ENCODE measurements at places on chromosomes 1 and 21. TPM values are rescaled to one million over a fixed set of nuclear protein-coding genes. Genes with fewer than 3 reads are reported as not detected.
A peak's percentile ranks its signal among the peaks of the same experiment; 100 is the strongest.

DNA sequence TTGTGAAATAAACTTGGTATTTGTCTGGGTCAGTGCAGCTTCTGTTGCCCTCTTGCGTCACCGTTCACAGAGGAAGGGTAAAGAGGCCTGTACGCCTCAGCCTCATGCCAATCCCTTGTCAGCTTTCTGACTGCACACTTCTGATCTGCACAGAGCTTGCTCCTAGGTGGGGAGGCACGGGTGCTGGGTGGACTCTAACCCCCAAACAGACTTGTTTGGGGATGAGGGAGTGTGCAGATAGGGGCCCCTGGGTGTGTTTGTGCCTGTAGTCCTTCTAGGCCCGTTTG lies 803 bp upstream of the B4GALT2 start:
- no peak for DNase-seq

Gene SLAMF7
- not detected for total RNA-seq

- DNase-seq, result peak; percentile 73
Measured at GRCh38 chr1:23394684-23395083, 25.0 kb upstream of the ZNF436 start.

Gene XCL1
- total RNA-seq, result not detected

DNA sequence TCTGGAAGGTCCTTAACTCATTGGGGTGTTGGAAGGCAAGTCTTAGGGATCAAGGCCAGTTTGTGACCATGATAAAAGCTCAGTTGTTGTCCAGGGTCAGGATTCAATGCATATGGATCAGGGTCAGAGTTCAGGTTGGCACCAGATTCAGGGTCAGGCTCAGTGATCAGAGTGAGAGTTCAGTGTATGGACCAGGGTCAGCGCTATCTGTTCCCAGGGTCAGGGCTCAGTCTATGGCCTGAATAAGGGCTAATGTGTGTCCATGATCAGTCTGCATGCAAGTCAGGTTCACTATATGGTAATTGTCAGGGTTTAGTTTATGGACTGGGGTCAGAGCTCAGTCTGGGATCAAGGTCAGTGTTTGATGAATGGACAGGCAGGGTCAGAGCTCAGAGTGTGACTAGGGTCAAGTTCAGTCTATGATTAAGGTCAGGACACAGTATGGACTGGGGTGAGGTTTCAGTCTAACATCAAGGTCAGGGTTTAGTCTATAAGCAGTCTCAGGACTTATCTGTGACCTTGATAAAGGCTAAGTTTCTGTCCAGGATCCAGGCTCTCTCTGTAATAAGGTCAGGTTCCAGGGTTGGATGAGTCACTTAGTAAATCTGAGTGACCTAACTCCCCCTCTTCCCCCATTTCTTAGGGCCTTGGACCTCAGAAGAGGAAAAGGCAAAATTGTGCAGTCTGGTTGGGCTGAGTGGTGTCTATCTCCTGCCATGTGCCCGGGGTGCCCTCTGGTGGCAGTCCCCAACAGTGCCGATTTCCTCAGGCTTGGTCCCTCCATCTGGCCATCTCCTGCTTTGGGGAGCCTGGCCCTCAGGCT lies 23.8 kb downstream of the KNCN start:
- DNase-seq, result peak; percentile 71

DNA sequence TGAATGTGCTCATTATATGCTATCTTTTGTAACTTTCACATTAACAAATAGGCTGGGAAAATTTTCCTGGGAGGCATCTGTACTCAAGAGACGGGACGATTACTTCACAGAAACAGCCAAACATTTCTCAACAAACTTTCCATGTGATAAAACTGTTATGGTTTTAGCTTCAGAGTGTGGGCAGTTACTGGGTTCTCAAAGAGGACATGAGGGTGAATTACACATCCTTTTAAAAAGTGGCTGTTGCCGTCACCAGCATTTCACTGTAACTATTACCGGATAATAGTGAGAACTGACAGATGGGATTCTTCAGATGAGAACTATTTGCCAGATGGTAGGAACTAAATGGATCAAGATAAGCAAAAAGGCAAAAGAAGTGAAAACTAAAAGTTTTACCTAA lies 109.1 kb downstream of the APP start:
- no peak for DNase-seq

- no peak for DNase-seq
Measured at GRCh38 chr1:41366455-41367287, 5.4 kb downstream of the FOXO6 start.

DNA sequence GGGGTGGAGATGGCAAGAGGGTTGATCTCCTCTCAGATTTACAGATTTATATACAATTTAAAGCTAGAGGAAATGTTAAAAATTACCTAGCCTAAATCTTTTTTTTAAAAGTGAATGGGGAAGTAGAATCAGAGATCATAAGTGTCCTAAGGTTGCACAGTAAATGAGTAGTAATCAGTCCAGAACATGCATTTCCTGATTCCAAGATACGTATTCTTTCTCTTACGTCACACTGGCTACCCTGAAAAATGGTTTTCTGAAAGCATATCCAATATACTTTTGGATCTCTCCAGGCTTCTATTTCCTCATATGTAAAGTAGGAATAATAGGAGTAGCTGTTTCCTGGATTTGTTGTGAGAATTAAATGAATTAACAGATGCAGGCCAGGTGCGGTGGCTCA lies 11.7 kb downstream of the GADD45A start:
- DNase-seq, result no peak

GRCh38 chr1:160863061-160863773 lies 530 bp upstream of the CD244 start:
- no peak for DNase-seq

DNA sequence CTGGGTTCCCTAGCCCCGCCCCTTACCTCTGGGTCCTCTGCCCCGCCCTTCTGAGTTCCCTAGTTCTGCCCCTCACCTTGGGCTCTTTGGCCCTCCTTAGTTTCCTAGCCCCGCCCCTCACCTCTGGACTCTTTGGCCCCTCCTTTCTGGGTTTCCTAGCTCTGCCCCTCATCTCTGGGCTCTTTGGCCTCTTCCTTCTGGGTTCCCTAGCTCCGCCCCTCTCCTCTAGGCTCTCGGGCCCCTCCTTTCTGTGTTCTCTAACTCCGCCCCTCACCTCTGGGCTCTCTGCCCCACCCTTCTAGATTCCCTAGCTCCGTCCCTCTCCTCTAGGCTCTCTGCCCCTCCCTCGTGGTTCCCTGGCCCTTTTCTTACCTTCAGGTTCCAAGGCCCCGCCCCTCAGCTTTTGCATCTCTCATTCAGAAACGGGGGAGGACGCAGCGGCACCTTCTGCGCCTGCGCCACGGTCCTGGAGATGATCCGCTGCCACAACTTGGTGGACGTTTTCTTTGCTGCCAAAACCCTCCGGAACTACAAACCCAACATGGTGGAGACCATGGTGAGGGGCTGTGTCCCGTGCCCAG lies 88.5 kb downstream of the PTPRU start:
- DNase-seq, result no peak

GRCh38 chr1:209620487-209620884 lies 31.7 kb downstream of the LAMB3 start:
- no peak for DNase-seq

Gene CLDN19
- total RNA-seq, result not detected

- no peak for DNase-seq
Measured at GRCh38 chr1:109880971-109881894, 29.4 kb upstream of the CSF1 start.

Gene SYCP1
- total RNA-seq, result not detected
